Fibroblast of skin of left quadriceps (primary cell): ENCODE measurements at places on chromosomes 7 and 10.
A peak's percentile ranks its signal among the peaks of the same experiment; 100 is the strongest.

- DNase-seq, result peak; percentile 27
Measured at GRCh38 chr10:91672021-91672608, 39.2 kb upstream of the PPP1R3C start.

DNA sequence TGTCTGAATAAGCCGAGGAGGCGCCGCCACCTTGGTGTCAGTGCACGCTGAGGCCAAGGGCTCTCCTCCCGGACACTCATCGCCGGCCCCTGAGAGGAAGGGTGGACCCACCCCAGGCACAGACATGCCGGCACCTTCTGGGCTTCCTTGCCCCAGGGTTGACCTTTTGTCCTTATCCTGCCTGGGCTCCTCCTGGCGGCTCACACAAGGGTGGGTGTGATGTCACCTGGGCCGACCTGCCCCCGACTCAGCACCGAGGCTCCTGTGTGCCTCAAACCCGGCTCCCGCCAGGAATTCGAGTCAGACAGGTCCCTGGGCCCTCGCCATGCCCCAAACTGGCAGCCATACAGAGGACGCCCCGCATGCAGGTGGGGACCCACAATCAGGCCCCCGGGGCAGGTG is 17.7 kb upstream of the CFAP46 start:
- no peak for DNase-seq

- DNase-seq, result no peak
Measured at GRCh38 chr10:44966816-44967509, 7.4 kb downstream of the RASSF4 start.

DNA sequence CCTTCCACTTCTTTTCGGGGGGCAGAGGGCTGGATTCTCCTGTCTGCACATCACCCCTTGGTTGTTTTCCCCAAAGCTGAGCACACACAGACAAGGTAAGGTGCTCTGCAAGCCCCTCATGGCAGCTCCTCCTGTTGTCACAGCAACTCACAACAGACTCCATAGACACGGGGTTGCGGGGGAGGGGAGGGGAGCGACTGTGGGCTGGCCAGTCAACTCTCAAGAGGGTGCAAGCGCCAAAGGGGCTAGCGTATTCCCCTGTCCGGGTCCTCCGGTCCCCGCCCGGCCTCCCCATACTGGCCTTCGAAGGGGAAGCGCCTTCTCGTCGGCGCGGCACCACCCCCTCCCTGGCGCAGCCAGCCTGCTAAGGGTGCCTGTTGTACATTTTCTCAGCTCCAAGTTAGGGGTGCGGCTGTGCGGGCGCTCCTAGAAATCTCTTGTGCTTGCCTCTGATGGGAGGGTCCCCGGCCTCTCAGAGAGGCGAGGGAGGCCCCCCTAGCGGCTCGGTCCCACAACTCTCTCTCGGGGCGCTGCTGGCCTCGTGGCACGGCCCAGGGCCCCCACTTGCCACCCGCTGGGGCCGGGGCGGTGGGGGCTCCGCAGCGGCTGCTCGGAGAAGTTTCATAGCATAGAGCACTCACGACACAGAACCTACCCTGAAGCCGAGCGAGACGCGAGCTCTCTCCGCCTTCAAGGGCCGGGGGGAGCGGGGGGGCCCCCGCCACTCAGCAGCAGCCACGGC is 498 bp downstream of the RHOBTB1 start:
- no peak for DNase-seq

DNA sequence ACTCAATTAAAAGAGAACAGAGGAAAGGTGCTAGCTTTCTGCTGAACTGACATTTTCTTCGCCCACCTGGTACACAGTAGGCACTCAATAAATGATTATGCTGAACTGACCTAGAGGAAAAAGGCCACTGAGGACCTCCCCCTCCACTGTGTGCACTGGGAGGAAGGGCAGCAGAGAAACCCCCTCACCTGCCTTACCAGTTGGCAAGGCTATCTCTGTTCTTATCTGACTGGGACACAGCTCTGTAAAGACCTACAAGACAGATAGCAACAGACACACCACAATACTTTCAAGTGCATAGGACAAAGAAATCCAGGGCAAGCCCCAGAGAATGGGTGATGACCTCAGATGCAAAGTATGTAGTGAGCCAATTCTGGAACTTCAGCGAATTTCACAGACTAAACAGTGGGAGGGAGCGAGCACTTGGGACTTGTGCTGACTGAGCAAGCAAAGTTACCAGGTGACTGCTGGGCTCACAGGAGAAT is 30.4 kb downstream of the PDLIM1 start:
- DNase-seq, result peak; percentile 71

GRCh38 chr7:70856901-70857630 is 274.9 kb upstream of the GALNT17 start:
- peak; percentile 25 for DNase-seq

DNA sequence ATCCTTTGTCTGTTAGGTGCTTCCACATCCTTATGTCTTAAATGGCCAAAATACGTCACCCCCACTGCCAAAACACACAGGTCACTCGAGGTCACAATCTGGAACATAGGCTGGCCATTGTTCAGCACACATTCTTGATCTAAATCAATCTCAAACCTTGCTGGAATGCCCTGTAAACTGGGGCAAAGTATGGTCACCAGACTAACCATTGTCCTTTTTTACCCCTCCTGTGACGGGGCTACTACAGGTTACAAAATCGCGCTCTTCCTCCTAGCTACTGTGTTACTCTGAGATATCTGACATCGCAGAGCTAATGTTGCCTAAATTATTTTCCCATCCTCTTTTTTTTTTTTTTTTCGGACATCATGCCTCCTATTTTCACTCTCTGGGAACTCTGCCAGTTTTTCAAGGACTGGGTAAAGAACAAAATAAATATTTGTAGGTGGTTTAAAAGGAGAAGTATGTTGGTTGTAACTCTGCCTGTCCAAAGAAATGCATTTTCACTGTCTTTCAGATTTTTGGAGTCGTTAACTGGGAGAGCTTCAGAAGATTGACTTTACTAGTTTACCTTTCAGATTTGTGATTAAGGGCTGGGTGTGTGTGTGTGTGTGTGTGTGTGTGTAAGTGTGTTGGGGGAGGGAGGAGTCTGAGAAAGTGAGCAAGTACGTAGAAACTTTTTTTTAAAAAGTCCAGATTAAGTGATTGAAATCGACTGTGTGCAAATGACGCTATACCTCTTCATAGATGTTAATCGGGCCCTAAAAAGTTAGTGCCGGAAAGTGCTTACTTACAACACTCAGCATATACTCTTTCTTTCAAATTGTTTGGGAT is 942 bp upstream of the KIAA1217 start:
- DNase-seq, result no peak

GRCh38 chr10:95976362-95977229 is 66.8 kb upstream of the CCNJ start:
- no peak for DNase-seq

- no peak for DNase-seq
Measured at GRCh38 chr10:118286051-118286838, 55.9 kb downstream of the FAM204A start.

DNA sequence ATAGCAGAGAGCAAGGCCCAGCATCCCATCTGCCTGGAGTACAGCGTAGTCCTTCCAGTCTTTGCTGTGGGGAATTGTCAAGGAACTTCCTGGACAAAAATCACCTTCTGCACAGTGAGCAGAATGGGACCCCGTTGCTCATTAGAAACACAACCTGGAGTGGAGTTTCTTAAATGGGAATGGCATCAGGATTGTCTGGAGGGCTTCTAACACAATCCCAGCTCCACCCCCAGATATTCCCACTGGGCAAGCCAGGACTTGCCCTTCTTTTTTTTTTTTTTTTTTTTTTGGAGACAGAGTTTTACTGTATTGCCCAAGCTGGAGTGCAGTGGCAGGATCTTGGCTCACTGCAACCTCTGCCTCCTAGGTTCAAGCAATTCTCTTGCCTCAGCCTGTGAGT is 356.4 kb downstream of the GALNT17 start:
- DNase-seq, result peak; percentile 72

DNA sequence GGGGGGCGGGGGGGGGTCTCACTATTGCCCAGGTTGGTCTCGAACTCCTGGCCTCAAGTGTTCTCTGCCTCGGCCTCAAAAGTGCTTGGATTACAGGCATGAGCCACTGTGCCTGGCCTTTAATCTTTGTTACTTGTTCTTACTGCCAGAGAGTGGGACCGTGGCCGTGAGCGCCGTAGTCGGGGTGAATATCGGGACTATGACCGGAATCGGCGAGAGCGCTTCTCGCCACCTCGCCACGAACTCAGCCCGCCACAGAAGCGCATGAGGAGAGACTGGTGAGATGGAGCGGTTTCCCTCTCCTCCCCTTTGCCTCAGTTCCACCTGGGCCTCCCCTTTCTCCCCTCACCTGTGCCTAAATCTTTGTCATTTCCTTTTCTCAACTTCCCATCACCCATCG is 6.2 kb downstream of the SRRT start:
- DNase-seq, result no peak

DNA sequence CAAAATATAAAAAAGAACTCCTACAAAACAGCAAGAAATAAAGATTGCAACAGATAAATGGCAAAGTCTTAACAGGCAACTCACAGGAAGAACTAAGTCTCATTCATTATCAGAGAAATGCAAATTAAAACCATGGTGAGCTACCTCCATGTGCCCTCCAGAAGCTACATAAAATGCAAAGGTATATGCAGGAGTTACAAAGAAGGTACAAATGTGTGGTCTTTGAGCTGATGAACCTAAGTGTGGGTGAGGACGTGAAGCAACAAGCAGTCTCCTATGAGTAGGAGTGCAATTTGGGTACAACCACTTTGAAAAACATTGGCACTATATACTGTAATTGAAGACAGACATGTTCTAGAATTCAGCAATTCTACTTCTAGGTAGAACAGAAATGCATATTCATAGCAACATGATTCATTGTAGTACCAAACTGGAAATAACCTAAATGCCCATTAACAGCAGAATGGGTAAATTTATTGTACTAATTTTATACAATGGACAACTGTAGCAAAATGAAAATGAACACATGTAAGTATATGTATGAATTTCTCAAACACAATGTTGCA is 61.6 kb upstream of the KCNMA1 start:
- DNase-seq, result no peak

DNA sequence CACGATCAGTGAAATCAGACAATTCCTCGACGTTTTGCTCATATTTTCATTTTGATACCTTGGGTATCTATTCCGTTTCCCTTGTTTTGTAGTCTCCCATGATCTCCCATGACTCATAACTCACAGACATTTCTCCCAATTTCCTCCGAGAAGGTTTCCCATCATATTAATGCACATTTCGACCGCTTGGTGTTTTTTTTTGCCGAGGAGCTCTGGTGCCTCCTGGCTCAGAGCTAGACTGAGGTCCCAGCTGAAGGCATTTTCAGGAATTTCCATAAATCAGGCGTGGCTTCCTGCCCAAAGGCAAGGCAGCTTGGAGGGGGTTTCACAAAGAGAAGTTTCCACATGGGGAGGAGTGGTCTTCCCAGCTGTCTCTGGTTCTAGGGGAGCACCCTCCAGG is 148.2 kb upstream of the TNS3 start:
- no peak for DNase-seq

DNA sequence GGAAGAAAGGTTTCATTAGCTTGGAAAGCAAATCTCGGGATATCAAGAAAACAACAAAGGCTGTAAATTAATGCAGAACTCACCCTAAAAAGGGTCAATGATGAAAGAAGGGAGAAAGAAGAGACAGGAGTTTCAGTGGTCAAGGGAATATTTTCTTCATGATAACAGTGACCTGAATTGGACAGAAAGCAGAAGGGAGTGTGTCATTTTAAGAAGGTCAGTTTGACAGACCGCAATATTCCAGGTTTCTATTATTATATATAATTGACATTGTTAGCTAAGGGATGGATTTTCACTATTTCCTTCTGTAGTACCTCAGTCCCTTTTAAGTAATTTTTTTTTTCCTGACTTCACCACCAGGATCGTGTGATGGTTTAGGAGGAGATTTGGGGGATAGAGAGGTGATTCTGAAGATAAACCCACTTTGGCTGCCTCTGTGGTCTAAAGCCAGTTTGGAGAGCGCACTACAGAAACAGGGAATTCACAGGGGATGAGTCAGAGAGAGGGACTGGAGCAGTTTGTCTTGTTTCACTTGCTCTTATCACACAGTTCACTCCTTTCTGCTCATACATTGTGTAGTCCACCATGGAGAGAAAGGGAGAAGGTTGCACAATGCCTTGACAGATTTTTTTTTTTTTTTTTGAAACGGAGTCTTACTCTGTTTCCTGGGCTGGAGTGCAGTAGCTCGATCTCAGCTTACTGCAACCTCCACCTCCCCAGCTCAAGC is 417.9 kb downstream of the AUTS2 start:
- DNase-seq, result peak; percentile 51

DNA sequence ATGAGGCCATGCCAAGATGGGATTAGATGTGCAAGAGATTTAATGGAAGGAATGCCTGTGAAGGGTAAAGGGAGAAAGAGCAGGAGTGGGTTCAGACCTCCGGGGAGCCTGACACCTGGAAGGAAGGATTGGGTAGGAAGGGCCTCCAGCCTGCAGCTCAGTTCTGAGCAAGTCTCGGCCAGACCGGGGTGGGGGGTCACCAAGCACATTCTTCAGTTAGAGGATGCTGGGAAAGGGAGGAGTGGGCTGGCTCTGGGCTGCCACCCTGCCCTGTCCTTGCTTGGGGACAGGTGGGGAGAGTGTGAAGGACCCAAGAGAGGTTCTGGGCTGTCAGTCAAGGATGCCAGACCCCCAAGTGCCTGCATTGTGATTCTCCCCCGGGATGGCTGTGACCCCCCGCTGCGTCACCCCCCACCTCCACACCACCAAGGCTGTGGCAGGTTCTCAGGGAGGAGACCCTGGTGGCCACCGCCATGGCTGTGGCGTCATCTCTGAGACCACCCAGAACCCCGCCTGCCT is 16.5 kb upstream of the PRKAG2 start:
- DNase-seq, result no peak

- no peak for DNase-seq
Measured at GRCh38 chr10:27242951-27243551, 2.5 kb upstream of the ACBD5 start.

DNA sequence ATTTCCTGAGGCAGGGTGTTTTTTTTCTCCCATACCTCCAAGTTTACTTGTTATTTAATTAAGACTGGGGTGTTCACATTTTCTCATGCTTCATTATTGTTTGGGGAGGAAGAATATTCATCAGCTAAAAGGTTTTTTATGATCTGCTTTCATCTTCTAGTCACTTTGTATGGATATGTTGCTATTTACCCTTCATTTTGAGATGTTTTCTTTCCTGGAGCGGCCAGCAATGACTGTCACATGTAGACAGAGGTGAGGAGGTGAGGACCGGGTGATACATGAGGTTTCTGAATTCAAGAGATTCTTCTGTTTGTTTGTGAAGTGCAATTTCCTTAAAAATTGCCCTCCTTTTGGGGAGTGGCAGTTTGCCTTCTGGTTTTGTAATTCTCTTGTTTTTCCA is 261.8 kb upstream of the BMPER start:
- no peak for DNase-seq

GRCh38 chr7:77244222-77244934 is 44.8 kb upstream of the FGL2 start:
- no peak for DNase-seq

DNA sequence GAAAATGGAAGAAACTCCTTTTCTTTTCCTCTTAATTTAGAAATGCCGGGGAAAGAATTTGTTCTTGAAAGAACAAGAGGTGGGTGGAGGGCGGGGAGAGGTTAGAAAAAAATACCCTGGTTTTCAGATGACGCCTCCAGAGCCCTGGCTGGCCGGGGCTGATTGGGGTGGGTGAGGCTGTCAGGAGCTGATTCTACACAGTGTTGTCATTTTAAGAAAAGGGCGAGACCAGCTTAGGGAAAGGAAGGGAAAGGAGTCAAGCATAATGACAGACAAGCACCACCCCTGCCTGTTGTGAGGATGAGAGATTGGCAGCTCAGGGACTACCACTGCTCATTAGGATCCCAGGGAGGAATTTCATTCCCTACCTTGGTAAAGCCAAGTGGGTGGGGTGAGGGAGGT is 9.9 kb upstream of the FAM180A start:
- DNase-seq, result no peak

GRCh38 chr7:100483722-100484672 is at the start of gene NYAP1:
Gene NYAP1 (plus strand): TSS chr7:100483927. CDS start chr7:100485312, 1,385 bp downstream.
- peak; percentile 32 for DNase-seq
